Fibroblast of gingiva (primary cell): ENCODE measurements at places on chromosomes 1 and 21.
A peak's percentile ranks its signal among the peaks of the same experiment; 100 is the strongest.

GRCh38 chr1:197144570-197145325, 1.7 kb downstream of the ASPM start:
- no peak for DNase-seq

DNA sequence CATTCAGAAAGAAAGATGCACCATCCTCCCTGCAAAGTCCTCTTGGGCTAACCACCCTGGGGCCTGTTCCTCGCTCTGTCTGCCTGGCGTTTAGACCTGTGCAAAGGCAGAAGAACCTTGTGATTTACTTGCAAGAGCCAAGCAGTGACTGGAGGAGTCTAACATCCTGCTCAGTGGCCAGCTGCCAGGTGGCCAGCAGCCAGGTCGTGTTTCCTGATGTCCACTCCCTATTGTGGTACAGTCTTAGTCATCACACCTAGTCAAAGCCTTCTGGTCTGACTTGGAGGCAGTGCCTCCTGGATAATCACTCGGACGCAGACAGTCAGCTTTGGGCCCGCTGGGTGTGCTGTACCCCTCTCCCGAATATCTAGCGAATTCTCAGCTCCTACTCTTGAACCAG, 118.1 kb downstream of the PGBD5 start:
- peak; percentile 19 for DNase-seq

GRCh38 chr1:66197785-66198184, 336.2 kb upstream of the SGIP1 start:
- no peak for DNase-seq

DNA sequence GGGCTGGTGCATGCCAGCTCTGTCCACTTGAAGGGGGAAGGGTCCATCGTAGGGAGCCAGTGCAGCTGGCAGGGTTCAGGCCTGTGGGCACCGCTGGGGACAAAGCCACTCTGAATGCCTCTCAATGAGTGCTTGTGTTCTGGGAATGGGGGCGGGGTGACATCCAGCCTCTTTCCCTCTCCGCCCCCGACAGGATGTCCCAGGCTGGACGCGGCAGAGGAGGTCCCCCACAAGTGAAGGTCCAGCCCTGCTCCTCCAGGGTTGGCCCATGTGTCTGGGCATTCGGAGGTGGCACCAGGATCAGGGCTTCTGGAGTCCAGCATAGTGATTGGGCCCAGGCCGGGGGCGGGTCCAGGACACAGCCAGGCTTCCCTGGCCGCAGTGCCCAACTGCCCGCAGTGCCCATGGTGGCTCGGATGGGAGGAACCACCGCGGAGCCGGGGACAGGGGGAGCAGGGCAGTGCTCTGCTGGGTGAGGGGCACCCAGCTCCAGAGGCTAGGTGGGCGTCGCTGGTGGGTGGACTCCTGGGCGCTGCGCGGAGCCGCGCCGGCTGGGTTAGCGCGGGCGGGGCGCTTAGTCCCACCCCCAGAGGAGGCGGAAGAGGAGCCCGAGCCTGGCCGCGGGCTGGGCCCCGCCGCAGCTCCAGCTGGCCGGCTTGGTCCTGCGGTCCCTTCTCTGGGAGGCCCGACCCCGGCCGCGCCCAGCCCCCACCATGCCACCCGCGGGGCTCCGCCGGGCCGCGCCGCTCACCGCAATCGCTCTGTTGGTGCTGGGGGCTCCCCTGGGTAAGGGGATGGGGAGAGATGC, at the start of gene SHISA4:
SHISA4 (plus strand) TSS at position 617 of the 808 bp plus-strand sequence; CDS start at position 714, 97 bp downstream.
- peak; percentile 78 for DNase-seq

DNA sequence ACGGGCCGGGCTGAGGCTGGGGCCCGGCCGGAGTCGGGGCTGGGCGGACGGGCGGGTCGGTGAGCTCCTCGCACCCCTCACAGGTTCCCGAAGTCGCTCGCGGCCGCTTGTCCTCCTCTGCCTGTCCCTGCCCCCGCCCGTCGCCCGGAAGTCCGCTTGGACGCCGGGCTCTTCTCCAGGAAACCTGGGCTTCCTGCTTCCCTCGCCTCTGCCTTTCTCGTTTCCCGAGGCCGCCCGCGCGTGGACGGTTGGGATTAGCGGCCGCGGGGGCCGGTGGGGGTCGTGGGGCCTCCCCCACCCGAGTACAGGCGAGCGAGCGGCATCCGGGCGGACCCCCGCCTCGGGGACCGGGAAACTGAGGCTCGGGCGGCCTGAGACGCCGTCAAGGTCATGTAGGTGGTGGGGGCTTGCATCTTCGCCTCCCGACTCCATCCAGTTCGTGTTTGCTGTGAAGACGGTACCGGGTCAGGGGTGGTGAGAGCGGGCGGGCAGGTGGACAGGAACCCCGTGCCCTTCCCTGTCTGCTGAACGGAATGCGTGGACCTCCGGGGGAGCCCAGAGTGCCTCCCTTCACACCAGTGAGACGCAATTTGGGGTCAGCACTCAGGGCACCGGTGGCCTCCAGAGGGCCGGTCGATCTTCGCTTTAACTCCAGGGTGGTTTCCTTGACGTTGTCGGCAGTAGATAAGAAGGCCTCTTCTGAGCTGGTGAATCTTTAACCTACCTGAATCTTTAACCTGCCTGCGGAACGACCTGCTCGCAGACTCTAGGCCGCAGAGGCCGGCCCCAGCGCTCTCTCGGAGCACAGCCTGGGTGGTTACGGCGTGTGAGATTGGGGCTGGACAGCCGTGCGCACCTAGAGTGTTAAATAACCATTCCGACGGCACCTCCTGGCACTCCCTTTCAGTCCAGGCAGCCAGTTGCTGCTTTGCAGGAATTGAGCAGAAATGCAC, 686 bp downstream of the ARF1 start:
- DNase-seq = peak; percentile 52

GRCh38 chr1:202656951-202657646, 53.2 kb downstream of the SYT2 start:
- no peak for DNase-seq

DNA sequence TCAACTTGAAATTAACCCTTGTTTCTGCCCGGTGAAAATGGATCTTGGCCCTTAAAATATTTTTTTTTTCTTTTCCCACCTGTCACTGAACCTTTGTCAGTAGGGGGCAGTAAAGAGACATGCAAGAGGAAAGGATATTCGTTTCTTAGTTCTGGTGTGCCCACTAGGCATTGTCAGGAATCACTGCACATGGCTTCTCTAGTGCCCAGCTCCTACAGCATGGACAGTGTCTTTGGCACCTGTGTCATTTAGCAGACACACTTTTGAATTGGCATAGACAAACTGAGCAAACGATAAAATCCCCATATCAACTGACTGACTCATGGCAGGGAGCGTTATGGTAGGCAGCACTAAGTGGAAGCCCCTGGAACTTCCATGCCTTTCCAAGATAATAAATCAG, 1048.1 kb downstream of the BRINP3 start:
- no peak for DNase-seq

DNA sequence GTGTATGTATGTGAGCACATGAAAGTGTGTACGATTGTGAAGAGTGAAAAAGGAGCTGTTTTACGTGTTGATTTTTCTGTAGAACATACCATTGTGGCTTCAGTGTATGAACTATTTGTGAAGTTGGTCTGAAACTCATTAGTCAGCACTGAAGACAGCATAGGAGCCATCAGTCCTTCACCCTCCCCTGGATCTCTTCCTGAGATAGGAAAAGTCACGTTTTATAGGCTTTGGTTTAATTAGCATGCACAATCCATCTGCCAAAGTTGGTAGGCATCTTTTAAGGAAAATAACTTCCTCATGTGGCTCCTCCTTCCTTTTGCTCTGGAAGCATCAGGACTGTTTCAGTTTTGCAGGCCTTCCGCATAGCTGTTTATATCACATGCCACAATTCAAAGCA, 1.4 kb upstream of the RABIF start:
- DNase-seq = peak; percentile 12

- DNase-seq = no peak
Measured at GRCh38 chr1:15344800-15345704, 64.6 kb upstream of the EFHD2 start.

- no peak for DNase-seq
Measured at GRCh38 chr1:19684677-19685076, 20.0 kb downstream of the HTR6 start.
